ENCODE measurements at places on chromosomes 13 and 19.

- no peak for DNase-seq
Measured at GRCh38 chr13:113005076-113005865, 36.3 kb downstream of the MCF2L start.

DNA sequence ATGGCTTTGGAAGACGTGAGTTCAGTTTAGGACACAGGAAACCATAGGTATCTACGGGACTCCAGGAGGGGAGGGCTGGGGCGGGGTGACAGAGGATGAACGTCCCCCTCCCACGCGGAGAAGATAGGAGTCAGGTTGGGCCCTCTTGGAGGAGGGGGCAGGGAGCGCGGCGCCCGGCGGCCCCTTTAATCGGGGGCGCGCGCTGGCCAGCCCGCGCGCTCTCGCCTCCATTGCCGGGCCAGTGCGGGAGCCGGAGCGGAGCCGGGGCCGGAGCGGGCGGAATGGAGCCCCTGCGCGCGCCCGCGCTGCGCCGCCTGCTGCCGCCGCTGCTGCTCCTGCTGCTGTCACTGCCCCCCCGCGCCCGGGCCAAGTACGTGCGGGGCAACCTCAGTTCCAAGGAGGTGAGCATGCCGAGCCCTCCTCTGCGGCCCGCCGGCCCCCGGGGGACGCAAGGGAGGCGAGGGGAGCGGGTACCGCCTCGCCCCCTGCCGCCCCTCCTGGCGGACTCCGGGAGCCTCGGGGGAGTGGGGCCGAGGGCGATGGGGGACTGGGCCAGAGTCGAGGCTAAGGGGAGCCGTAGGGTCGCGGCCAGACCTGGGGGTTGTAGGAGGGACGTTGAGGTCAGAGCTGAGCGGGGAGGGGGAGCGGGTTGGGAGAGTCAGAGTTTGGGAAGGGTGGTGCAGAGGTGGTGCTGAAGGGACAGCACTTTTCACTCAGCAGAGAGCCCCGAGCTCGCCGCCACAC, at the start of gene TMEM145:
Gene TMEM145, plus strand, starts transcription at position 214 of the 744 bp plus-strand sequence. Its CDS starts 68 bp downstream, at position 282.
- peak; percentile 53 for DNase-seq

- no peak for DNase-seq
Measured at GRCh38 chr19:38867171-38867780, 10.8 kb downstream of the RINL start.

DNA sequence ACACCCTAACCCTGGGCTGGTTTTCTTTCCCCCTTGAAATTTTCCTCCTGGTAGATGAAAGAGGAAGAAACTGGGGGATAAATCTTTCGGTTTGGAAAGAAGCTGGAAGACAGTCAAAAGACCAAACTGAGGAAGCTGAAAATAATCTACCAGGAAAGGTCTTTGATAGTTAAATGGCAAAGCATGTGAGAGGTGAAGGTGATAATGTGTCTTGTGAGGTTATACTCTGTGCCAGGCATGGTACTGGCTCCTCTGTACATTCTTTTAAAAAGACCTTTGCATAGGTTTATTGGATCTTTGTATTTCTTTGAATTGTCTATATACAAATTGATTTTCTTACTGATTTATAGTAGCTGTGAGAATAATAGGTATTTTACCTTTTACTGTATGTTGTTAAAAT, 98.6 kb downstream of the FREM2 start:
- no peak for DNase-seq

- no peak for DNase-seq
Measured at GRCh38 chr13:73275163-73275562, 216.4 kb downstream of the KLF5 start.

- peak; percentile 14 for DNase-seq
Measured at GRCh38 chr19:40807147-40808020, 8.4 kb downstream of the EGLN2 start.

DNA sequence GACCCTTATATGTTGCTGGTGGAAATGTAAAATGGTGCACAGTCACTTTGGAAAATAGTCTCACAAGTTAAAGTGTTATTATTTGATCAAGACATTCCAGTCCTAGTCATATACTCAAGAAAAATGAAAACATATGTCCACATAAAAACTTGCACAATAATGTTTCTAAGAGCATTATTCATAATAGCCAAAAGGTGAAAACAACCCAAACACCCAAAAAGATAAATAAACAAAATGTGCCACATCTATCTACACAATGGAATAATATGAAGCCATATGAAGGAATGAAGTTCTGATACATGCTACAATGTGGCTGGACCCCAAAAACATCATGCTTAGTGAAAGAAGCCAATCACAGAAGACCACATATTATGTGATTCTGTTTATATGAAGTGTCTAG, 14.4 kb upstream of the AKAP8 start:
- no peak for DNase-seq

DNA sequence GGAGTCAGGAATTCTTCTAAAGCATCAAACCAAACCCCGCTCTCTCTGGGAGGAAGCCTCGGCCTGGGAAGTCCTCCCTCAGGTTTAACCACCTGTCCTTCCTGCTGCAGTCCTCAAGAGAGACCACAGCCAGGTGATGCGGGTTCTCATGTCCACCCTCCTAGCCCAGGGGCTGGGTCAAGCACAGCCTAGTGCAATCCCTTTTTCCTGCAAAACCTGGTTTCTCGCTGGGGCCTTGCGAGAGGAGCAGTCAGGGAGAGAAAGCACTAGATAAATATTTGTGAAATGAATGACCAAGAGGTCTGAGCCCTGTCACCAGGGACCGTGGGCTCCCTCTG, 2.4 kb downstream of the SLC8A2 start:
- no peak for DNase-seq

- peak; percentile 83 for DNase-seq
Measured at GRCh38 chr19:55209693-55210472, 582 bp upstream of the PTPRH start.

DNA sequence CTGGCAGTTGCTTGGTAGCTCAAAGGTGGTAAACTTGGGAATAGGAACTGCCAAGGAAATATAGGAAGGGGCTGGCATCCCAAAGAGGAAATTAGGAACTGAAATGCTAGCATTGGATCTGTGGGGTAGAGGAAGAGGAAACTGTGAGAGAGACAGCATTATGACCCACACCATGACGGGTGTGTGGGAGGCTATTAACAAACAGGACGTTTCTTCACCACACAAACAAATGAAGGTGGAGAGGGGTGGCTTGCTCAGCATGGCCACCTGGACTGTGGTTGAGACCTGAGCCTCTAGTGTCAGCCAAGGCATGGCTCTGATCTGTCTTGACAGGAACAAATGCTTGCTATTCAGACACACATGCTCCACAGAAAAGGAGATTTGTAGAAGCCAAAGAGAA, 178.2 kb downstream of the B3GLCT start:
- no peak for DNase-seq

GRCh38 chr13:39542361-39542760, 60.6 kb downstream of the LHFPL6 start:
- DNase-seq, result no peak

DNA sequence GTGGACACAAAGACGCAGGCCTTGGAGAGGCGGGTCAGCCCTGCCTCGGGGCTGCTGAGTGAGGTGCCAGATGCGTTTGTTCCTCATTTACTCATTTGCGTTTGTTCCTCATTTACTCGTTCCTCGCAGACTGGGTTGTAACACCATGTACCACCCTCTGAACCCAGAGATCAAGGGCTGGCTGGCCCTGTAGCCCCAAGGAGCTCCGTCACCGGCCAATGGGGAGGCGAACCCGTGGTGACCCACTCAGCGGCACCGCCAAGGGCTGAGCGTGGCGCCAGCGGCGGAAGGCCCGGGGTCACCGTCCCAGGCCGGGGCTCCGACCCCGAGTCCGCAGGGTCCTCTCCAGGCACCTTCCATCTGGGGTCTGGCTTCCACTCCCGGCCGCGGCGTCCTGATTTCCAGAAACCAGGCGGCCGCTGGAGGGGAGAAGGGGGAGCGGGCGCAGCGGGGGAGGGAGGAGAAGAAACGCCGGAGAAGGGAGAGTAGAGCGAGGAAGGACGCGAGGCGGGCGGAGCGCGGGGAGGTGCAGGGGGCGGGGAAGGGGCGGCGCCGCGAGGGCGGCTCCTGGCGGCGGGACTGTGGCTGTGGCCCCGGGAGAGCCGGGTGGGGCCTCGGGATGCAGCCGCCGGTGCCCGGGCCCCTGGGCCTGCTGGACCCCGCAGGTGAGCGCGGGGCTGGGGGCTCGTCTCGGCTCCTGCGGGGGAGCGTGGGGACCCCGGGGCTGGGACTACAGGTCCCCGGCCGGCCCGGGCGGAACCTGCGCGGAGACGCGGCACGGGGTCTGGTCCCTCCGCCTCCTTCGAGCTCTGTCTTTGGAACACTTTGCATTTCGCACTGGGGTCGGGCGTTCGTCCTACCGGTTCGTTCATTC, at the start of gene TMEM255B:
Gene TMEM255B, plus strand, starts transcription at position 576 of the 874 bp plus-strand sequence. Its CDS starts 44 bp downstream, at position 620.
- DNase-seq, result peak; percentile 95

DNA sequence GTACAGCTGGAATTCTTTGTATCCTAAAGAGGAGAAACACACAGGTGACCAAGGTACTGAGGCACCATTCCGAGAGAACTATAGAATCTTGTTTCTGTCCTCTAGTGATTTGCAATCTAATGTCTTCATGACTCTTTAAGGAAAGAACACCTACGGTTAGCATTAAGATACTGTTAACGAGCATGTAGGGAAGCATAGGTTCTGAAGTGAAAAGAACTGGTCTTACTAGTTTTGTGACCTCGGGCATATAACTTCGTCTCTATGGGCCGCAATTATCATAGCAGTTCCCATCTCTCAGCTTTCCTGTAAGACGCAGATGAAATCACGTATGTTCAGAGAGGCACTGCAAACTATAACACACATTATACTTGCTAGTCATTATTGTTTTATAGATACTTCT, 193.0 kb upstream of the NBEA start:
- no peak for DNase-seq

GRCh38 chr13:114116734-114117133, 15.7 kb downstream of the RASA3 start:
- no peak for DNase-seq

DNA sequence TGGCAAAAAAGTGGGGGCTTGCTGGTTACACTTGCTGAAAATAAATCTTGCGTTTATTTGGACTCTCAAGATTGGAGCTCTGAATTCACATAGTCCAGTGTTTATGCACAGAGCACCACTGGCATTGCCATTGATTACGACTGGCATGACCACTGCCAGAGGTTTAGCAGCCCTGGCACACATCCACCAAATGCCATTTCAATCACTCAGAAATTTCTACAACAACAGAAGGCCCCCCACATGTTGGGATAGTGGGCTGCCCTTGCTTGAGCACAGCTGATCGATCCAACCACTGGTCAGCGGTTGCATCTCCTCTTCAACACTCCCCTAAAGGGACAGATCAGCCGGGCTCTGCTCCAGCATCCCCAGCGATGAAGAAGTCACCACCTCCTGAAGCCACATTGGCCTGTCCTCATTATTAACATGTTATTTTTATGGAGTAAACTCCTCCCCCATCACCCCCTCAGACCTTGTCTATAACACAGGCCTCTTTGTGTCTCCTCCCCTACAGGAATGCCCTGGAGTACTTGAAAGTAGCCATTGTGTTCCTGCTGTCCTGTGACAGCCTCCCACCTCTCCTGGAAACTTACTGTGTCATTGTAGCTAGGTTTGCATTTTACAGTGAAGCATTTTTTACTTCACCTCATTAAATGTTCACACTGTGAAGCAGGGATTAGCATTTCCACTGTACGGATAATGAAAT, 51.3 kb downstream of the CDADC1 start:
- no peak for DNase-seq

DNA sequence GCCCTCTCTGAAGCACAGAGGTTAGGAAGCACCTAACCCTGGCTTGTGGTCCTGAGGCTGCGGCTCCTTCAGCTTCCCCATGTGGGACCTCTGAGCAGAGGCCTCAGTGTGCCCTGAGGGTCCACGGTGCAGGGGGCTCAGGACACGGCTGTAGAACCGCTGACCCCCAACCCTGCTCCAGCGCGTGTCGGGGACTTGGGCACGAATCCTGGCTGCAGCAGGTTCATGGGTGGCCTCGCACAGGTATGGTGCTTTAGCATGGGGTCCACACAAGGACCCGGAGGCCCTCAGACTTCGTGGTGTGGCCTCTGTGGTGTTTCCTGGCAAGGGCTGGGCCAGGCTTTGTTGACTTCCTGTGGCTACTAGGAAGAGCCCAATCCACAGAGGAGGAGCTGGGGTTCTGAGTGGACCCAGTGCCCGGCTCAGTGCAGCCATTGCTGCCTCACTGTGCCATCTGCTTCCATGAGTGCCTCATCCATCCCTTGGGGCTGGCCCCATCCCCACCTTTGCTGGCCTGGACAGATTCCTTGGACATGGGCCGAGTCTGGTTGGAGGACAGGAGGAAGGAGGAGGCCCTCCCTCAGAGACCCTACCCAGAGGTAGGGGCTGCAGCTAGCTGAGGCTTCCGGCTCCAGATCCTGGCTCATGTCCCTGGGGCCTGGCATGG, 24.5 kb downstream of the ZBTB7A start:
- no peak for DNase-seq

DNA sequence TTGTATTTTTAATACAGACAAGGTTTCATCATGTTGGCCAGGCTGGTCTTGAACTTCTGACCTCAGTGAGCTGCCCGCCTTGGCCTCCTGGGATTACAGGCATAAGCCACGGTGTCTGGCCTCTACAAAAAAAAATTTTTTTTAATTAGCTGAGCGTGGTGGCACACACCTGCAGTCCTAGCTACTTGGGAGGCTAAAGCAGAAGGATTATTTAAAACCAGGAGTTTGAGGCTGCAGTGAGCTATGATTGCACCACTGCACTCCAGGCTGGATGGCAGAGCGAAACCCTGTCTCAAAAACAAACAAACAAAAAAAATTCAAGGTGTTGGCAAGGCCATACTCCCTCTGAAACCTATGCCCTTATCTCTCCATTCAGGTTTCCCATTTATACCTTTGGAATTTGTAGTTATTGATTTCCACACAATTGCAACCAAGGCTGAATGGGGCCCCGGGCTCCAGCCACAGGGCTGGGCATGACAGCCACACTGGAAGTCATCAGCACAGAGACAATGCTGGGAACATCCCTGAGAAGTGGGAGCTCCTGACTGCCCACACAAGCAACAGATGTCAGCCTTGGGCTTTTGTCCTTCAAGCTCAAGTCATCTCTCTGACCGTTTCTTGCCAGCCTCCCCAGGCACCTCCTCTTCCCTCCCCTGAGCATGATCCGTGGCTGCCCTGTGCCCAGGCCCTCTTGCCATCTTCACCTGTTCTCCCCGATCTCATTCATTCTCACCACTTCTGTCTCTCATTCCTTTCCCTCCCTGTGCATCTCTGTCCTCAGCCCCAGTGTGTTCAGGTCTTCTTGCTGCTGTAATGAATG, 27.2 kb upstream of the CALM3 start:
- DNase-seq, result no peak

- DNase-seq, result no peak
Measured at GRCh38 chr13:99863789-99864626, 107.6 kb downstream of the ZIC5 start.

DNA sequence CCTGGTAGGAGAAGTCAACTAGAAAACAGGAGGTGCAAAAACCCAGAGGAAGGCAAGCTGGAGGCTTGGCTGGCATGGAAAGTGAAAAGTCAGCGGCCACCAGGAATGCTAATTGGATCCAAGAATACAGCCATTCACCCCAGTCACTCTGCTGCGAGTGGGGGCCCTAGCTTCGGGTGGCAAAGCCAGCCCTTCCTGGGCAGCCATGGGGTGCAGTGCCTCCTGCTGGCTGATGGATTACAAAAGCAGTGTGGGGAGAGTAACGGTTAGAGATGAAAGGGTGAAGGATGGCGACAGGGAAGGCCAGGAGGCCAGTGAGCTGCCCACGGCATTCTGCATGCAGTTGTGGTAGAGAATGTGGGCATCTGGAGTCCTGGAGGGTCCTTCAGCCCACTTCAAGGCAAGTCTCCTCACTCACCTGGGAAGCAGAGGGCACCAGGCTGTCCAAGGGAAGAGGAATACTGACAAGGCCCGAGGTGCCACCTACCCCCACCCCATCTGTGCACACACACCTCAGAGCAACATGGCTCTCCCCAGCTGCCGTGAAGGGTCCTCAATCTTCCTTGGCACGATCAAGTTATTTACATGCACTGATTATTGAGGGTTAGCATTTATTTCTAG, 20.3 kb upstream of the EPHX3 start:
- DNase-seq, result no peak

GRCh38 chr19:17489392-17490030, 19.2 kb downstream of the SLC27A1 start:
- DNase-seq, result no peak
